ENCODE measurements at places on chromosomes 12 and 14. TPM values are rescaled to one million over a fixed set of nuclear protein-coding genes. Genes with fewer than 3 reads are reported as not detected.

- H3K27me3 ChIP-seq, result peaks cover 24% of the 10 kb centered on the region
- H3K4me3 ChIP-seq, result no peak overlapping the region
- peaks cover 11% of the 10 kb centered on the region for H3K4me1 ChIP-seq
- DNase-seq, result no peak
Measured at GRCh38 chr14:36275741-36276140, 44.7 kb downstream of the MBIP start.

DNA sequence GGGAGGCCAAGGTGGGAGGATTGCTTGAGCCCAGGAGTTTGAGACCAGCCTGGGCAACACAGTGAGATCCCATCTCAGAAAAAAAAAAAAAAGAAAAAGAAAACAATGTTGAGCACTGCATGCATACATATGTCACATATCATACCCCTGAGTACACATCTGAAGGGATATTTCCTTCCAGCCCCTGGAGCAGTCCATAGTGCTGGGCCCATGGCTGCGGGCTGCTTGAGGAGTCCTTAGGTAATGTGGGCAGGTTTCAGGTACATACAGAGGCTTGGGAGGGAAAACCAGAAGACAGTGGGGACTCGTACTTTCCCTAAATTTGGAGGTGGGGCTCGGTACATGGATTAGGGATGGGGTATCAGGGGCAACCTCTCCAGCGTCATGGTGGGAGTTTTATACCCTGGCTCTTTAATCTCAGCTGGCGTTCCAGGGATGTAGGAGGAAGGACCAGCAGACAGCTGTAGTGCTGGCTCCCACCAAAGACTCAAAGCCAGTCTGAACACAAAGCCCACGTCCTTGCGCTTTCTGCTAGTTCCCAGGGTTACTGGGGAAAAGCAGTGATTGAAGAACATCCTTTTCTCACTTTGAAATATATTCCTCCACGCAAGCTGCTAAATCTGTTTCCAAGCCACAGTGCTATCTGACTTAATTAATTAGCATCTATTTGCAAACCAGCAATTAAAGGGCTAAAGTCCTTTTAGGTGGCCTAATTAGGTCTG, 5.2 kb downstream of the OTUB2 start:
- DNase-seq, result no peak
- H3K27me3 ChIP-seq, result no peaks in the 10 kb centered on the region
- H3K4me3 ChIP-seq, result no peak overlapping the region
- H3K4me1 ChIP-seq, result peaks cover 7% of the 10 kb centered on the region
- no peak overlapping the region for H3K27ac ChIP-seq

Gene GPRC5D
- not detected for total RNA-seq

DNA sequence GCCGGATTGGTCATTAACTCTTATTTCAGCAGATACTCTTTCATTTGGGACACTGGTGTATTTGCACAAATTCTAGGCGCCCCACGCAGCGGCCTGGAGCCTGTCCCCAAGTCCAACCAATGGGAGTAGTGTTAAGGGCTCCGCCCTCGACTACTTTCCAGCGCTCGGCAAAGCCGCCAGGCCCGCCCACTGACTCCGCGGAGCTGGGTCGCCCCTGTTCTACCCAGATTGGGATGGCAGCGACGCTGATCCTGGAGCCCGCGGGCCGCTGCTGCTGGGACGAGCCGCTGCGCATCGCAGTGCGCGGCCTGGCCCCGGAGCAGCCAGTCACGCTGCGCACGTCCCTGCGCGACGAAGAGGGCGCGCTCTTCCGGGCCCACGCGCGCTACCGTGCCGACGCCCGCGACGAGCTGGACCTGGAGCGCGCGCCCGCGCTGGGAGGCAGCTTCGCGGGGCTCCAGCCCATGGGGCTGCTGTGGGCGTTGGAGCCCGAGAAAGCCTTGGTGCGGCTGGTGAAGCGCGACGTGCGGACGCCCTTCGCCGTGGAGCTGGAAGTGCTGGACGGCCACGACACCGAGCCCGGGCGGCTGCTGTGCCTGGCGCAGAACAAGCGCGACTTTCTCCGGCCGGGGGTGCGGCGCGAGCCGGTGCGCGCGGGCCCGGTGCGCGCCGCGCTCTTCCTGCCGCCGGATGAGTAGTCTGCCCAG, at the start of gene ACOT6:
Gene ACOT6 (plus strand): TSS at position 179 of the 707 bp plus-strand sequence. CDS start 55 bp downstream, at position 234.
- H3K27me3 ChIP-seq, result no peaks in the 10 kb centered on the region
- peak within 1 kb of the TSS; percentile 84 for H3K27ac ChIP-seq
- no peaks in the 10 kb centered on the region for H3K4me1 ChIP-seq
- peak; percentile 91 for DNase-seq
- no peaks in the 10 kb centered on the region for H3K36me3 ChIP-seq

Gene SART3
- 44.8 TPM for total RNA-seq

Gene SLC38A4
- 1.9 TPM for total RNA-seq

DNA sequence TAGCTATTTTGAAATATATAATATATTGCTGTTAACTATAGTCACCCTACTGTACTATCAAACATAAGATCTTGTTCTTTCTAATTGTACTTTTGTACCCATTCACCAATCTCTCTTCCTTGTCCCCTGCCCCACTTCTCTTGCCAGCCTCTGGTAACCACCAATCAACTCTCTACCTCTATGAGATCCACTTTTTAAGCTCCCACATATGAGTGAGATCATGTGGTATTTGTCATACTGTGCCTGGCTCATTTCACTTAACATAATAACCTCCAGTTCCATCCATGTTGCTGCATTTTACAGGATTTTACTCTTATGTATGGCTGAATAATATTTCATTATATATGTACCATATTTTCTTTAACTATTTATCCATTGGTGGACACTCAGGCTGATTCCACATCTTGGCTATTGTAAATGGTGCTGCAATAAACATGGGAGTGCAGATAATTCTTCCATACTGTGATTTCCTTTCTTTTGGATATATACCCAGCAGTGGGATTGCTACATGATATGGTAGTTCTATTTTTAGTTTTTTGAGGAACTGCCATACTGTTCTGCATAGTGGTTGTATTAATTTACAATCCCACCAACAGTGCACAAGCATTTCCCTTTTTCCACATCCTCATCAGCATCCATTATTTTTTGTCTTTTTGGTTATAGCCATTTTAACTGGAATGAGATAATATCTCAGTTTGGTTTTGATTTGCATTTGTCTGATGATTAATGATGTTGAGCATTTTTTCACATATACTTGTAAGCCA, 33.5 kb upstream of the SPIC start:
- H3K27me3 ChIP-seq, result no peaks in the 10 kb centered on the region
- H3K4me3 ChIP-seq, result no peak overlapping the region
- H3K27ac ChIP-seq, result no peak overlapping the region
- DNase-seq, result no peak

- H3K36me3 ChIP-seq, result no peaks in the 10 kb centered on the region
- no peak overlapping the region for H3K4me3 ChIP-seq
- H3K27me3 ChIP-seq, result peaks cover 6% of the 10 kb centered on the region
- DNase-seq, result no peak
Measured at GRCh38 chr14:90111895-90112534, 50.2 kb downstream of the KCNK13 start.

Gene ATG14
- total RNA-seq, result 10.3 TPM

Gene MVK
- total RNA-seq, result 27.3 TPM

- H3K27ac ChIP-seq, result no peak overlapping the region
- H3K4me1 ChIP-seq, result peaks cover 19% of the 10 kb centered on the region
- no peaks in the 10 kb centered on the region for H3K27me3 ChIP-seq
- H3K36me3 ChIP-seq, result peaks cover 47% of the 10 kb centered on the region
- no peak for DNase-seq
Measured at GRCh38 chr14:102359341-102359740, 3.3 kb downstream of the CINP start.

GRCh38 chr14:68822132-68822651, 29.3 kb upstream of the ZFP36L1 start:
- H3K27me3 ChIP-seq, result no peaks in the 10 kb centered on the region
- H3K36me3 ChIP-seq, result no peaks in the 10 kb centered on the region
- H3K4me1 ChIP-seq, result peaks cover 8% of the 10 kb centered on the region

Gene POTEG
- total RNA-seq, result not detected

Gene RGS6
- 2.6 TPM for total RNA-seq

Gene C12orf56
- not detected for total RNA-seq

- no peaks in the 10 kb centered on the region for H3K36me3 ChIP-seq
- H3K4me3 ChIP-seq, result no peak overlapping the region
- DNase-seq, result no peak
Measured at GRCh38 chr12:93297032-93297431, 80.7 kb upstream of the NUDT4 start.

DNA sequence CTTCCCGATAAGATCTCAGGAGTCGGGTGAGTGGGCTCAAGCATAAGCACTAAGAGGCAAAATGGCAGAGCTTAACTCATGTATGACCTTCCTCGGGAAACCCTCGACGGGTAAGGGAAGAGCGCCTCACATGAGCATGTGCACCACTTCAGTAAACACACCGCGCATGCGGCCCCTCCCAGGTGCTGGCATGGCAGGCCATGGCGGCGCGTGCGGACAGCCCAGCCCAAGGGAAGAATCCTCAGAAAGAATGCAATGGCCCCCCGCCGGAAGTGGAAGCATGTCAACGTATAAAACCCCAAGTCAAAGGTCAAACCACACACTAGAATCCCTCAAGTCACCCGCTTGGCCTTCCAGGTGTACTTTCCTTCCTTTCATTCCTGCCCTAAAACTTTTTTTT, 6.6 kb upstream of the TNFAIP2 start:
- H3K4me1 ChIP-seq, result peaks cover 60% of the 10 kb centered on the region
- H3K4me3 ChIP-seq, result no peak overlapping the region
- H3K36me3 ChIP-seq, result no peaks in the 10 kb centered on the region
- no peak overlapping the region for H3K27ac ChIP-seq

GRCh38 chr14:79841433-79841832, 369.9 kb downstream of the DIO2 start:
- no peaks in the 10 kb centered on the region for H3K4me1 ChIP-seq
- DNase-seq, result no peak
- H3K36me3 ChIP-seq, result no peaks in the 10 kb centered on the region
- H3K4me3 ChIP-seq, result no peak overlapping the region
- H3K27ac ChIP-seq, result no peak overlapping the region

DNA sequence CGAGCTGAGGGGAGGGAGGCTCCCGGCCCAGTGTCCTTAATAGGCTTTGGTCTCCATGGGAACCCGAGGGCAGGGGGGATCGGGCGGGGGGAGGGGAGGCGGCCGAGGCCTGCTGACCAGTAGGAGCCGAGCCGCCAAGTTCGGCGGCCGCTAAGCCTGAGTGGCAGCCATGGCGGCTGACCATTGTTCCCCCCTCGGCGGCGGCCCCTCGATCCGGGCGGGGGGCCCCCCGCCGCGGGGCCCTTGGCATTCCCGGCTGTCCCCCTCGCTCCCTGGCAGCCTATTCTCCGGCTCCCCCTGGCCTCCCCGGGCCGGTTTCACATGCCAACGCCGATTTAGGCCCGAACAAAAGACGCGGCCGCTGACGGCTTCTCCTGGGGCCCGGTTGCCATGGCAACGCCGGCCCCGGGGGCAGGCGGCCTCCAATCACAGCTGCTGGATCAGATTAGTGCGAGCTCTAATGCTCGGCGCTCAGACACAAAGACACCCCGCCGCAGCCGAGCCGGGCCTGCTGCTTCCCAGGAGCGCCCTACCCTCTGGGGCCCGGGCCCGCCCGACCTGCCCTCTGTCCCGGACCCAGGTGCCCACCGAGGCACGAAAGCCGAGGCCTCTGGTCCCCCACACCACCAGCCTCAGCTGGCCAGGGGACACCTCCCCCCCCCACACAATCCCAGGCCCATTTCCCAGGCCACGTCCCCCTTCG, 7.3 kb downstream of the MSI1 start:
- H3K27ac ChIP-seq, result no peak overlapping the region
- no peaks in the 10 kb centered on the region for H3K4me1 ChIP-seq
- no peaks in the 10 kb centered on the region for H3K36me3 ChIP-seq

DNA sequence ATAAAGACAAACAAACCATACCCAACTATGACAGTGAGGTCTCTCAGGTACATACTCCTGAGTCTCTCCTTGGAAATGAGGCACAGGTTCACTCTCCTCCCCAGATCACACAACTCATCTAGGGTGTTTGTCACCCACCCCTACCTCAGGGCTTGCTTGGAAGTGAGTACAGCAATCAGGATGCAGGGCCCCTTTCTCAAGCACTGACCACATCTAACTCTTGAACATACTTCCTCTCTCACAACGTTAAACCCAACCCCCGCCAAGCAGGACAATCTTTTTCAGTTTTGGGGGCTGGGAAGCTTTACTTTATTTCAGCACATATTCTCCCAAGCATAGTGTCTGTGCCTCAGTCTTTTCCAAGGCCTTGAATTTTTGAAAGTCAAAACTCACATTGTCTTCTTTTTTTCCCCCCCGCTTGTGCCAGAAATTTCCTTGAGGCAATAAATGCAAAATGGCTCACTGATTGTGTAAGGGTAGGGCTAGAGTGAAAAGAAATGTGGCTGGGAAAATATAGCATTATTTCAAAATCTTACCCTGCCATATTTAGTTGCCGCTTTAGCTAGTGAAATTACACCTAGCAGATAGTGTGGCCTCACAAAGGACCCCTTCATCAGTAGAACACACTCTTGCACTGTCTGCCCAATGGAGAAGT, 2.4 kb upstream of the GPR65 start:
- no peaks in the 10 kb centered on the region for H3K4me1 ChIP-seq
- no peak for DNase-seq
- peak overlapping the region; percentile 43 for H3K27ac ChIP-seq
- H3K27me3 ChIP-seq, result no peaks in the 10 kb centered on the region
- no peak overlapping the region for H3K4me3 ChIP-seq

GRCh38 chr14:102394717-102395375, 32.1 kb downstream of the TECPR2 start:
- no peaks in the 10 kb centered on the region for H3K36me3 ChIP-seq
- H3K27me3 ChIP-seq, result no peaks in the 10 kb centered on the region
- DNase-seq, result no peak
- H3K4me3 ChIP-seq, result no peak overlapping the region

GRCh38 chr12:48342980-48343379, 7.7 kb downstream of the ZNF641 start:
- no peaks in the 10 kb centered on the region for H3K4me1 ChIP-seq
- H3K27ac ChIP-seq, result no peak overlapping the region
- no peak for DNase-seq

DNA sequence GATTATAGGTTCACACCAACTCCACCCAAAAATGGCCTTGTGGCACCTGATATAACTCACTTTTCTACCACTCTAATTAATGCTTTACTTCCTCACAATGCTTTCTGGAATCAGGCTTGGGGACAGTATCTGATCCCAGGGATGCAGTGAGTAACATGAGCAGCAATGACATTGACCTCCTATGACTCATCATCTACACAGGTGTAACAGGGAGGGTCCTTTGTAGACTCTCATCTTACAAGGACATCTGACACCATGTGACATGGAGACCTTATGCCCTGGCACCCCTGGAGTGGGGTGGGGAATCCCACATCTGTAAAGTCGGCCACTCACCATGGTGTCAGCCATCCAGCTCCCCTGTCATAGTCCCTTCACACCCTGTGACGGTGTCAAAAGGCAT, 586.4 kb downstream of the MED13L start:
- H3K27ac ChIP-seq, result no peak overlapping the region
- H3K27me3 ChIP-seq, result no peaks in the 10 kb centered on the region
